Hematopoietic multipotent progenitor cell (in vitro differentiated cells): ENCODE measurements at places on chromosomes 11 and 22. TPM values are rescaled to one million over a fixed set of nuclear protein-coding genes. Genes with fewer than 3 reads are reported as not detected.

RAB39A gene
- total RNA-seq = under 0.01 TPM

DNA sequence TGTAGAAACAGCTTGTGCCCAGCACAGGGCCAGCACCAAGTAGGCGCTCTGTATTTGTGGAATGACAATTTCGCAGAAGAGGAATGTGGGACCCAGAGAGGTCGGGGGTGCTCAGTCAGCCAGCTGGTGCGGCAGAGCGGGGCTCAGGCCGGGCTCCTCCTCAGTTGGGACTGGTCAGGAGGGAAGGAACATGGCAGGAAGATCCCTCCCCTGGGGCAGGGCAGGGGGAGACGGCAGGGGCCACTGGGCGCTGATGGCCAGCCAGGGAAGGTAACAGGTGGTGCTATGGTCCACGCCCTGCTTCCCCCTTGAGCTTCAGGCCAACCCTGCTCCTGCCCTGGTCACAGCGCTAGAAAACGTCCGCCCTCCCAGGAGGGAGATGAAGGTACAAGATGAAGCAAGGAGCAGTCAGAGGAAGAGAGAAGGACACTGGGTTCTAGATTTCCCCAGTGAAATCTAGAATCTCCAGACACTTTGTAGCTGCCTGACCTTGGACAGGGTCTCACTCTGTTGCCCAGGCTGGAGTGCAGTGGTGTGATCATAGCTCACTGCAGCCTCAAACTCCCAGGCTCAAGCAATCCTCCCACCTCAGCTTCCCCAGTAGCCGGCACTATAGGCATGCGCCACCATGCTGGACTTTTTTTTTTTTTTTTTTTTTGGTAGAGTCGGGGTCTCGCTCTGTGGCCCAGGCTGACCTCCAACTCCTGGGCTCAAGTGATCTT, 13.5 kb upstream of the SPI1 start:
- no peak for DNase-seq

C11orf16 gene
- not detected for total RNA-seq

GRCh38 chr11:33443684-33444083, 186.5 kb downstream of the HIPK3 start:
- DNase-seq = no peak

RAB36 gene
- total RNA-seq = 1.1 TPM

NRXN2 gene
- 1.6 TPM for total RNA-seq

DNA sequence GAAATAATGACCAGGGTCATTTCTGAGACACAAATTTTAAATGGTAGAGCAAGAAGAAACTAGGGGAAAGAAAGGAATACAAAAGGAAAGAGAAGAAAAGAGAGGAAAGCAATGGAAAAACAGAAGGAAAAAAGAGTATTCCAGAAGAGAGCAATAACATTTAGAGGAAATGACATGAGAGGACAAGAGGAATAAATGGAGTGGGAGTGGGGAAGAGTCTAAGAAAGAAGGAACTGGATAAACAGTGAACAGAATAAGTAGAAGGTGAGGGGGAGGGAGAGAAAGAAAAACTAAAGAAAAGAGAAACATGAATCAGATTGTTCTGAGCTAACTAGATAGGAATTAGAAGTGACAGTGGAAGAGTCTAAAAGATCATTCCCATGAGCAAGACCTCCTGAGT, 28.4 kb downstream of the PRDM10 start:
- DNase-seq = no peak

- no peak for DNase-seq
Observed at GRCh38 chr22:47558828-47559700, 796.6 kb downstream of the TBC1D22A start.
